ENCODE measurements at places on chromosomes 4 and X.

DNA sequence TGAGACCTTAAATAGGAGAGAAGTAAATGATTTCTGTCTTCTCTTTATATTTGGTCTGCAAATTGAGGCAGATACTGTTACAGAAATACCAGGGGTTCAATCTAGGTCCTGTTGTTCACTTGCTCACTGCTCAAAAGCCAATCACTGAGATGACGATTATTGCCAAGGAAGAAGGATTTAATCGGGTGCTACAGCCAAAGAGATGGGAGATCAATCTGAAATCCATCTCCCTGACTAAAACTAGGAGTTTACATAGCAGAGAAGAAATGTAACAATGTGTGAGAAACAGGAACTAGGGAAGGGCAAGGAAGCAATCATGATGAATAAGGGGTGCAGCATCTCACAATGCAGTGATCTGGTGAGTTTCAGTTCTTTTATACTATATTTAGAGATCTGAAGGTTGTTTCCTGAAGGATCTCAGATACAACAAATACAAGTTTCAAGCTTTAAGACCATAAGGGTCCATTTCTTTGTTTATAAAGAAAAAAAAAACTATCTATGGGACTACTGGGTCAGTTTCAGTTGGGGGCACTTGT is 117.9 kb upstream of the FAM9B start:
- DNase-seq: no peak

GRCh38 chr4:73539386-73539785 is 57.8 kb downstream of the AFM start:
- DNase-seq: no peak

GRCh38 chrX:138294951-138295350 is 416.6 kb downstream of the FGF13 start:
- DNase-seq: no peak

DNA sequence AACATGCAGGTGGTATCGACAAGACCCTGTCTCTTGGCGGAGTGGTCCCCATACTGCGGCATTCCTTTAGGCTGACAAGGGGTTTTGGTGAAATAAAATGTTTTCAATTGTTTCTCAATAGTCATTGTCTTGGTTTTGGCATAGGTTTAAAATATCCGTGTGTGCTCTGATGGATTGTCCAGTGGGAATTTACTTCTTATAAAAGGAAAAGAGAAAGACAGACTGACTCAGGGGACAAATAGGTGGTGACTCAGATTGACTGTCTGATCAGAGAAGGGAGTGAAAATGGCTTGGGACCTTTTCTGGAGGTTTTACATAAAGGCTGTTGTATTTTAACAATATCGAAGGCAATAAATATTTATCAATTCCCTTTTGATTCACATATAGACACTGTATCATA is 129.8 kb downstream of the SORBS2 start:
- DNase-seq: no peak

- no peak for DNase-seq
These were observed 63.3 kb downstream of the AFAP1 start for GRCh38 chr4:7876201-7876875.

DNA sequence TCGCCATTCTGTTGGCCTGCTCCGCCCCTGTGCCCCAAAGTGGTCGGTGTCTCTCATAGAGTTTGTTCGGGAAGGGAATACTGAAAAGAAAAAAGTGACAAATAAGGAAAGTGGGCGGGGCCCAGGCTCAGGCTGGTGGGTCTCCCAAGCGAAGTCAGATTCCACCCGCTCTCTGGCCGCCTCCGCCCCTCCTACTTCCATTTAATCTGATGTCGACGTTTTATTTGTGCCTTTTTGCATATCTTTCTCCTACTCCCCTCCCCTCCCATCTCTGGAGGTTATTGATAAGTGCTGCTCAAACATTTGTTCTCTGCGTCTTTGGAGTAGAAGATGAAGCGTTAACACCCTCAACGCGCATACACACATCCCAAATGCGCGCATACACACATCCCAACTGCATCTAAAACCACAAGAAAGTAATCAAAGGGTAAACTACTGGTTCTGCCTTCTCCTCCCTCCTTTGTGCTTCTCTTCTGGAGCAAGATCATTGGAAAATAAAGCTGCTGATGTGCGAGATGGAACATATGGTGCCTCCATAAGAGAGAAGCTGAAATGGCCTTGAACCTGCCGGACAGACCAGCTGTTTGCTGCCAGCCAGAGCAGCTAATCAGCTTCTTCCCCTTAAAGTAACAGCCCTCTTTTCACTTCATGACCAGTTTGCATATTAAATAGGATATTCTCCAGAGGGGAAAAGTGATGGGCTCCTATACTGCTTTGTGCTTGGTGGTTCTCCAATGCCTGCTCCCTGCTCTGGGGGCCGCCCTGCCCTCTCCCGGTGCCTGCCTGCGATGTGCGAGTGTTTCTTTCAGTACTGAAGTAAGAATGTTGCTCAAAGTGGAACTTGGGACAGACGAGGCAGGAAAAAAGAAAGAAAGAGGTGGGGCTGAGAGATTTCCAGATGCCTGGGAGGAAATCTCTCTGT is 3.1 kb downstream of the MAMLD1 start:
- peak; percentile 57 for DNase-seq

DNA sequence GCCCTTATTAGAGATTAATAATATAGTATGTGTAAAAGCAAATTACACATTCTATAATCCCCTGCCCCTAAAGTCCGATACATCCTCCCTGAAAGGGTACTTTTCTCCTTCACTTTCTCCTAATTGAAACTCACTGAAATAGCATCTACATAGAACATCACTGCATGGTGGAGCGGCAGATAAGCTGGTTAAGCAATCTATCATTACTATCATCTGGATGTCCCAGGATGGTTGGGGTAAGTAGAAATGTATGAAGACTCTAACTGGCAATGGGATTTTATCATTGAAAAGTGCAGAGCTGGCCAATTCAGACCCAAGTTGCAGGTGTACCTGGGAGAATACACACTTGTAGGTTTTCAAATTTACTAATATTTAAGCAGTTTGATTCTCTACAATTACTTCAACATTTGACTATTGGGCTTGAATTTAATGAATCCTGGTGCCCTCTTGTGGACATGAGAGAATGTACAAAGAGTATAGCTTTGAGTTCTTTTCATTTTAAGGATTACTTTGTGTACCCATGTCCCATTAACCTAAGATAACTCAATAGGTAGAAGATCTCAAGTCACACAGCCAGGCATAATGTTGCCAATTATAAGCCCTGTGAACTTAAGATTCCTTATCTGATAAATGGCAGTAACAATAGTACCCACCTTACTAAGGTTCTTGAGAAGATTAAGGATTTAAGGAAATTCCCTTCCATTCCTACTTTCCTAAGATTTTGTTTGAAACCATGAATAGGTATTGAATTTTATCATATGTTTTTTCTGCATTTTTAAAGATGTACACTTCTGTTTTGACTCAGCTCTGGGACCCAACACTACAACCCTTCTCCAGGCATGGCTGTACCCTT is 69.8 kb downstream of the SHROOM3 start:
- no peak for DNase-seq

DNA sequence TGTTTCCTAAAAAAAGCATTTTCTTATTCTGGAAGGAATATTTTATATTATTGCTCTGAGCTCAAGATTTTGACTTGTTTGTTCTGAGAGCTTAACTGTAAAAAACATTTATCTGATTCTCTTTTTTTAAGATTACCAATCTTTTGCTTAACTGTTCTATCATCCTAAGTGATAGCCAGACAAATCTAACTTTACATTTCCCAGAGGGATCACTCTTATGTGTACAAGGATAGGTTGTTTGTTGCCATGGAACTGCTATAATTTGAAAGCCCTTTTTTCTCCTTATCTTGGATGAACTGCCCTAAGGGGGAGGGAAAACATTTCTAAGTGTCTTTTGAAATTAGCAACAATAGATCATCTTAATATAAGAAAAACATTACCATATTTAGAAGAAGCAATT is 494.7 kb downstream of the TRAM1L1 start:
- DNase-seq: no peak

GRCh38 chr4:96073461-96073860 is 233.6 kb downstream of the PDHA2 start:
- no peak for DNase-seq

GRCh38 chr4:127832585-127832984 is 48.1 kb upstream of the PLK4 start:
- DNase-seq: no peak

- DNase-seq: no peak
These were observed 56.3 kb downstream of the PKD2 start for GRCh38 chr4:88063634-88064296.

DNA sequence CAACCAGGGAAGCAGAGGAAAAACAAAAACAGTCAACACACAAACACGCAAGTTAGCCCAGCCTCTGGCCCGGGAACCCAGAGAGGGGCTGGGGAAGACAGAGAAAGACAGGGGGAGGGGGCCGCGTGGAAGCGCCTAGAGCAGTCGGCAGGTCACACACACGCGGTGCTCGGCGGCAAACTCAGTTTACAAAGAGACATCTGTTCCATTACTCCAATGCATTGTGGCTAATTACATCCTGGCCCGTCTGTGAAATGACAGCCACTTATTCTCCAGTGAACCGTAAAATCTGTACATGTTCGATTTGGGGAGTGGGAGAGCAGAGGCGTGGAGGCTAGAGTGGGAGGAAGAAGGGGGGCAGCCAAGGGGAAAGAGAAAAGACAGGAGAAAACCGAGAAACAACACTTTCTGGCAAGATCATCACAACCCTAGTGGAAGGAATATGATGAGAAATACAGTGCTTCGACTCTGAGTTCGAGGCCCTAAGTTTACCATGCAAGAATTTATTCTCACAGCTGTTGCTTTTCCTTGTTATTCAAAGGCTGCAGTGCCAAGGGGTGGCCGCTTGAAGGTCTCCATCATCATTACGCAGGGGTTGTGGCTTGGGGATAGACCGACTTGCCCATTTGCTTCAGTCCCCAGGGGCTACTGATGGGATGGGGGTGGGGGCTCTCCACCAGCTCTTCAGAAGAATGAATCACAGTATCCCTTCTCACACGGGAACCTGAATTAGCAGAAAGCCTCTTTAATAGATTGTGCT is 167.7 kb downstream of the MGST2 start:
- no peak for DNase-seq

GRCh38 chr4:81724925-81725329 is 253.2 kb upstream of the RASGEF1B start:
- DNase-seq: no peak

- DNase-seq: no peak
These were observed 59.1 kb downstream of the IGFBP7 start for GRCh38 chr4:57051095-57051494.

GRCh38 chr4:107317611-107318010 is 281.5 kb upstream of the DKK2 start:
- DNase-seq: no peak

- no peak for DNase-seq
These were observed 11.0 kb upstream of the EIF4E start for GRCh38 chr4:98939892-98940298.

DNA sequence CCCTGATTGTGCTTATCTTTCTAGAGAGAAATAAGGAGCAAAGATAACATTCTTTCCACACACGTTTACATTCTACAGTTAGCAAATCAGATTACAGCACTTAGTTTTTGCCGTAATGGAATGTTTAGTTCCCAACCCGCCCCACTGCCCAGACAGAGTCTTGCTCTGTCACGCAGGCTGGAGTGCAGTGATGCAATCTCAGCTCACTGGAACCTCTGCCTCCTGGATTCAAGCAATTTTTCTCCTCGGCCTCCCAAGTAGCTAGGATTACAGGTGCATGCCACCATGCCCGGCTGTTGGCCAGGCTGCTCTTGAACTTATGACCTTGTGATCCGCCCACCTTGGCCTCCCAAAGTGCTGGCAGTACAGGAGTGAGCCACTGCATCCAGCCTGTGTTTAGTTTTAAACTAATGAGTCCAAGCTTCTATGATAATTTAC is 8.4 kb upstream of the PRPS1 start:
- no peak for DNase-seq

DNA sequence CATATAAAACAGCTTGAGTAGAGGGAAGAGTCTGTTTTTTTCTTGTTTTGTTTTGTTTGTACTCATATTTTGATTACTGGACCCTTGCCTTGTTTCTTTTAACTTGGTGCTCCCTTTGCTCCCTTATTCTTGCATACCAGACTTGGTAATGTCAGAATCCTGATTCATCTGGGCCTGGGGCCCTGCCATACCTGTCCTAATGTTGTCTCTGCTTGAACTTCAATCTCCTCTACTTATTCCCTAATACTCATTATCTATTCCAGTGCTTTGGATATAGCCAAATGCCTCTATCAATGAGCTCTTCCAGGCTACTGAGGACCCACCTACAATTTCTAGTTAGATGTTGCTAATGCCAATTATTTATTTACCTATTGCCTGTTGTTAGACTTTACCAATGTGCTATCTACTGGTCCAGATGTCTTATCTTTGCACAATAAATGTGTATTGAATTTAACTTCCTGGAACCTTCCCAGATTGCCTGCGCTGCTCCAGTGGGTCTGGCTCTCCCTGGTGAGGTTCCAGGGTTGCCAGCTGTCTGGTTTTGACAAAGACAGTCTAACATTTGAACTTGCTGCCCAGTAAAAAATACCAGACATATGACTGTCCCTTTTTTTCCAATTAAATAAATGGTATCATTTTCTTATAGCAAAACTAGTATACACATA is 64.4 kb upstream of the ACSL4 start:
- no peak for DNase-seq

- DNase-seq: no peak
These were observed 71.8 kb downstream of the NBDY start for GRCh38 chrX:56800801-56801200.

DNA sequence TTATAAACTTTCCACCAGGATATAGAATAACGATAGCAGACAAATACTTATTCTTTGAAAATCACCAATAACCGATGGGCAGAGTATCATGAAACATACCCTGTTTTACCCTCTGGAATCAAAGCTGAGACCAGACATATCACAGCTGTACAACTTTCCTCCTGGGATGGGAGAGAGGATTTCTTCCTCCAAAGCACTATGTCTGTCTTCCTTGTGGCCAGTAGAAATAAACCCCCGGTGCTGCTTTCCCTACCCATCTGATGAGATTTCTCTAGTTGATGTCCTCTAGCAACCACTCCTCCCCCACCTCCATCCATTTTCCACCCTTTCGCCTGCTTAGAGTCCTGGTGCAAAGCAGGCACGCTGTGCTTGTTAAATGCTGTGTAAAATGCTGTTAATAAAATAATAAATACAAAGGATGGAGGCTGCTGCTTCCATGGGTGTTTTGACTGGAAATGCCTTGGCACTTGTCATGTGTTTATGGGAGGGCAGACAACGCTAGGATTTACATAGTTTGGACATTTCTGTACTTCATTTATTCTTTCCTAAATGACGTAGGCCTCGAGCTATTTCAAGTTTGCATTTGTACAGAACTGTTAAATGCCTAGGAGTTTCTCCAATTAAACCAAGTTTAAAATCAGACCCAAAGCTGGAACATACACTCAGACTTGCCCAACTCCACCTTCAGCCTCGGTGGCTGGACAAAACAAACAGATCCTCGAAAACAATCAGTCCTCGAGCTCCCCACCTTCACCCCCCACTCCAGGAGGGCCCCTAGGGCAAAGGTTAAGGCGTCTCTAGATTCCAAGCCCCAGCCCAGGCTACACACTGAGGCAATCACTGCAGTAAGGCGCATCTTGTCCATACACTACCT is 10.1 kb downstream of the BCOR start:
- DNase-seq: no peak

- DNase-seq: no peak
These were observed 121.8 kb downstream of the SPCS3 start for GRCh38 chr4:176441594-176441993.
